ENCODE measurements at places on chromosomes 2 and 18.

- no peak for DNase-seq
Observed at GRCh38 chr2:19747310-19748072, 154.3 kb downstream of the TTC32 start.

- no peak for DNase-seq
Observed at GRCh38 chr2:26493566-26493965, 15.6 kb upstream of the OTOF start.

- no peak for DNase-seq
Observed at GRCh38 chr2:217156801-217157200, 296.9 kb upstream of the TNP1 start.

GRCh38 chr18:64127172-64127571 is 21.7 kb downstream of the LINC00305 start:
- no peak for DNase-seq

DNA sequence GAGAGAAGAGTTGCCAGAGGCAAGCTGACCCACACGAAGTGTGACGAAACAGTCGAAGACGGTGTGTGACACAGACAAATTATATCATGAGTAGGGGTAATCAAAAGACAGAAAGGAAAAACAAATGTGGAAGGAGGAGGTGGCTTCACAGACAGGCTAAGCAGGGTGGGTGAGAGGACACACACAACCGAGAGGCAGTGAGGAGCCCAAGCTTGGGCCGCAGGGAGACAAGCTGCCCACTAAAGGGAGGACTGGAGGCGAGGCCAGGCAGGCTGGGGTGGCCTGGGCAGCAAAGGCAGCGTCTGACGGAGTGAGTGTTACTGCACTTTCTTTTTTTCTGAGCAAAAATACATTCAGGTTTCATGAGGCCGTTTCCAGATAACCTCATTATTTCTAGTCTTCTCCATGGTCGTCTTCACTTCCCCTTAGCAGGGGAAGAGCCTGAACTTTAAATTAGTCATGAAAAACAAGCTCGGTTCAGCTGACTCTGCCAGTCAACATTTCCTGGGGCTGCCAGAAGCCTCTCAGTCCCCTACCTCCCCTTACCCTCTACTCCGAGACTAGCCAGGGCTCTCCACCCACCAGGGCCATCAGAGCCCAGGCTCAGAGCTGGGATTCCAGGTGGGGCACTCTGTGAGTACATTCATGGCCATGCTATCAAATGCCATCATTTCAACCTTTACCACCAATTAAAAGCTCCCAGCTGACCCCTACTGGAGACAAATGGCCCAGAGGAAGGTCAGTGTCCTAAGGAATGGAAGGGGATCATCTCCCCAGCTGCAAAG is 13.8 kb upstream of the ZFP36L2 start:
- DNase-seq: no peak

GRCh38 chr2:63122921-63123320 is 72.3 kb downstream of the OTX1 start:
- DNase-seq: no peak

- DNase-seq: peak; percentile 2
Observed at GRCh38 chr18:50051288-50051687, 143.7 kb downstream of the MYO5B start.

DNA sequence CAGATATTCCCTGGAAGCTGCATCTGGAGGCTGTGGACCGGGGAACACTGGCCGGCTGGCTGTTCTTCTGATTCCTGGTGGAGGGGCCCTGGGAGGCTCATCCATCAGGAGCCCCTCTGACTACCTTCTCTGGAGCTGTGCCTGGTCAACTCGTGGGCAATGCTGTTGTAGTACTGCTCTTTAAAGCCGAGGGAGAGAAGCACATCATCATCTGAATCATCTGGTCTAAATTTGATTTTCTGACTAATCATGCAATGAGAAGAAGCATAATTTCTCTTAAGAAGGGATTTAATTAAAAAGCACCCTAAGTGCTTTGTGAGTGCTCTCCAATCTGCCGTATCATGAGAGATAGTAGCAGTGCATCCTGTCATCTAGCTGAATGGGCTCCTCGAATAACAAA is 229.5 kb downstream of the FHOD3 start:
- DNase-seq: no peak

- no peak for DNase-seq
Observed at GRCh38 chr2:232888839-232889529, 18.9 kb downstream of the SNORC start.

DNA sequence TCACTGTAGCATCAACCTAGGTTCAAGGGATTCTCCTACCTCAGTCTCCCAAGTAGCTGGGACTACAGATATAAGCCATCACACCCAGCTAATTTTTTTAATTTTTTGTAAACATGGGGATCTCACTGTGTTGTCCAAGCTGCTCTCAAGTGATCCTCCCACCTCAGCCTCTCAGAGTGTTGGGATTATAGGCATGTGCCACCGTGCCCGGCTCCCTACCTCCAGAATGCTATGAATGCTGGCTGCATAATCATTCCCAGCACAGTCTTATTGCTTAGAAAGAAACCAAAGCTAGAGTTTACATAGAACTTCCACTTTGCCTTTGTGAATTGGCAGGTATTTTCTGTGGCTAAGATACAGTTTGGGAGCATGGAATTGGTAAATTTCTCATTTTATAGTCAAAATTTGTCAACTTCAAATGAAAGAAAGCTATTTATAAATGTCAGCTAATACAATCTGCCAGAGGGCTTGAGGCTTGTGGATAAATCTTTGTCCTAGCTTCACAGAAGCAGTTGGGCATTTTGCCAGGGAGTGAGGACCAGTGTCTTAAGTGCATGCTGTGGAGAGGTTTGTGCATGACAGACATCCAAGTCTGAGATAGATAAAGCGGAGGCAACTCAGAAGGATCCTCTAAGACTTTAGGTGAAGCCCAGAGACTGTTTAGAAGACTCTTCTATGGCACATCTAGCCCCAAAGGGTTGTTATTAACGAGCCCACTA is 175.4 kb downstream of the ANTXR1 start:
- no peak for DNase-seq

DNA sequence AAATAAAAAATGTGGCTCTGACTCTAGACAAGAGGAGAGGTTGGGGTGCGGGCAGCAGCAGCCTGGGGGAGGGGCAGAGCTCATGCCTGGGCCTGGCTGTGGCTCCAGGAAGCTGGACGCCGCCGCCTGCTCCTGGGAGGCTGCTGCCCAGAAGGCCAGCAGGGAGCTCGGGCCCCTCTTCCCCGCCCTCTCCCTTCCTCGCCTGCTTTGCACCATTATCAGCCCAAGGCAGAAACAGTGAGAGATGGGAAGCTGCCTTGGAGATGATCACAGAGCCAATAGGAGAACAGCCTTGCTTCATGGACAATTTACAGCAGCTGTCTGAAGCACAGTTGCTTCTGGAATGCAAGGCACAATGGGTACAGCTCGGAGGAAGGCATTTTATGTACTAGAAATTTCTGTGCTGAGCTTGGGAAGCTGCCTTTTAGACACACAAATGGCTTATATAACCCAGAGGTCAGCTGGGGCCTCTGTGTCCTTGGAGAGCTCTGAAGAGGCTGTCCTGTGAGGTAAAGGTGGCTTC is 55.3 kb upstream of the AFF3 start:
- no peak for DNase-seq

DNA sequence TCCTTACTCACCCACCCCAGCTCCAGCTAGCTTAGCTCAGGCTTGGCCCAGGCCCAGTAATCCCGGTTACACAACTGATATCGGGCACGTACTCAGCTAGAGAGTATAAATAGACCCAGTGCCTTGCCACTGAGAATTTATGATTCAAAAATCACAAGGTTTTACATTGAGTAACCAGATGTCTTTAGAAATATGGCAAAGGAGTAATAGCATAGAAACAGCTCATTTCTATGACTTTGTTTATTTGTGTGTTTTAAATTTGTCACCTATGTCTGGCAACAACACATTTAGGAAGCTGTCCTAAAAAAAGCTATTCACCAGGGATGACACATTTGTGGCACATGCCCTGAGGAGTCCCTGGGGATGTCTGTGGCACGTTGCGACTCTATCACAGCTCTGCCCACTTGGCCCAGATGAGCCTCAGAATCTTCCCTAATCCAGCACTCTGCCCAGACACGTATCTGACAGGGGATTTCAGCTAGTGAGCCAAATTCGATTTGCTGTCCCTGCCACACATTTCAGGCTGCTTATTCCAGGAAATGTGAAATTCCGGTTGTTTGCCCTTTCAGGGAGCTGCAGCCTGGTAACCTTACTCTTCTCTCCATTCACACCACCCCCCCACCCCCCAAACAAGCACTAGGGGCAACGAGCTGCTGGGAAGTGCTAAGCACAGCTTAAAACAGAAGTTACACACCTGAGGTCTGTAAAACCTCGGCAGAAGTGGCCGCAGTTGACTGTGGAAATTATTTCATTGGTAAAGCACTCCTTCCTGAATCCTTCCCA is 85.4 kb upstream of the ZCCHC2 start:
- DNase-seq: peak; percentile 48

- no peak for DNase-seq
Observed at GRCh38 chr18:9708434-9709303, 568 bp downstream of the RAB31 start.

DNA sequence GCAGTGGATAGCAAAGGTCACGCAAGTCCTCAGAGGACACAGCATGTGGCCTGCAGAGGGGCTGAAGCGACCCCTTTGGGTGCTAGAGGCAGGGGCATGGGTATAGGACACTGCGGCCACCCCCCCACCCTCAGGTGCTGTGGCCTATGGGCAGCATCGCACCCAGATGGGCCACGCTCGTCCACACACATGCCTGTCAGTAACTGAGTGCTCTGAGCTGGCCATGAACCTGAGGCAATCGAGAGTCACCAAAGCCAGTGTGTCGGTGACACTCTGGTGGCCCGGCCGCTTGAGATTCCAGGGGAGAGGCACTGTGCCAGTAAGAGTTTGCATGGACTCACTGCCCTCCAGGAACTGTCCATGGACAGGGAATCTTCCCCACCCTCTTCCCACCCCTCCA is 22.7 kb upstream of the PTPN2 start:
- no peak for DNase-seq

- DNase-seq: no peak
Observed at GRCh38 chr2:205477016-205477705, 205.1 kb upstream of the NRP2 start.

DNA sequence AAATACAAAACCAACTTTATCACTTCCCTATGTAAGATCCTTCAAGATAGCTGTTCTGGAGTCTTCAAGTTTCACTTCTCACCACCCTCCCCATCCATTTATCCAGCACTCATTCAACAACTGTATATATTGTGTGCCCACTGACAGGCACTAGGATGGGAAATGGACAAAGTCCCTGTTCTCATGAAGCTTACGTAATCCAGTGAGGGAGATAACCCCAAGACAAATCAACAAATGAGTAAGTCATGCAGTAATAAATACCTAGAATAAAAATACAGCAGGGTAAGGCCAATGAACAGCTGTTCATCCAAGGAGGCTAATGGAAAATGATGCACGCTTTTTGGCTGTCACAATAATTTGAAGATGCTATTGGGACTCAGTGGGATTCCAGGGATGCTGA is 133.8 kb downstream of the MEMO1 start:
- no peak for DNase-seq

DNA sequence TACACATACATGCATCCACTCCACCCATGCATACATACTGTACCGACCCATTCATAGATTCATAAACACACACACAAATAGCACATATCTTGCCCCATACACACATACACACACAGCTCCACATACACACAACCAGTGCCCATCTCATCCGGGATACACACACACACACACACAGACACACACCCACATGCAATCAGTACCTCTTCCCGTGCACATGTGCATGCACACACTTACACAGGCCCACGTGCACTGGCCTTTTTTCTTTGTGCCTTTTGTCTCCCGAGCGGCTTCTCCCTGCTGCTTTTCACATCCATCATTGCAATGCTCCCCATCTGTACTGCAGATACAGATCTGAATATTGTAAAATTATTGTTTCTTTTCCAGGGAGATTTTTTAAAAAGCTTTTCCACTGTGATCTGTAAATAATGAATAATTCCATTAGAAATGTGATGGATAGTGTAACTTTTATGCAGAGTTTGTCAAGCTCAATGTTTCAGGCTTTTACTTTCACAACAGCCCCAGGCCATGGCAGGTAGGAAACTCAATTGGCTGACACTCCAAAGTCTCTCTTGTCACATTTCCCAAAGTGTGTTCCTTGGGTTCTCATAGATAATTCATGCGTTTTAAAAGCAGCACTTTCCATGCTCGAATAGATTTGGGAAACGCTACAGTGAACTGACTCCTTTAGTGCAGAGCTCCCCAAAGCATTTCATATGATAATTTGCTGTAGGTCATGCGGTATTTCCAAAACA is 393.5 kb downstream of the CTNNA2 start:
- no peak for DNase-seq

DNA sequence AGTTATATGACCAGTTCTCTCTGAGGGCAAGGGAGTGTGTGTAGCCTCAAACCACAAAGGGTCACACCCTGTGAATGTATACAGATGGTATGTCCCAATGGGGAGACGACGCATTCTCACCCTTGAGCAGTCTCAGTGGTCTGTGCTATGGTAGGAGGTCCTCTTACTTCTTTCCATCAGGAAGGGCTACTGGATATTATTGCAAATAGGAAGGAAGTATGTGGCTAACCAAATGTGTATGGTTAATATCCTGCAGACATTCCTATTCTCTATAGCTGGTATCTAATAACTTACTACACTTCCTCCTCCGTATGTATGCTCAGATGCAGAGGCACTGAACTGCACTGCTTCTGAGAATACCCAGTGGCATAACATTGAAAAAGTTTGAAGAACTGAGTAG is 306.7 kb upstream of the CCDC68 start:
- no peak for DNase-seq

DNA sequence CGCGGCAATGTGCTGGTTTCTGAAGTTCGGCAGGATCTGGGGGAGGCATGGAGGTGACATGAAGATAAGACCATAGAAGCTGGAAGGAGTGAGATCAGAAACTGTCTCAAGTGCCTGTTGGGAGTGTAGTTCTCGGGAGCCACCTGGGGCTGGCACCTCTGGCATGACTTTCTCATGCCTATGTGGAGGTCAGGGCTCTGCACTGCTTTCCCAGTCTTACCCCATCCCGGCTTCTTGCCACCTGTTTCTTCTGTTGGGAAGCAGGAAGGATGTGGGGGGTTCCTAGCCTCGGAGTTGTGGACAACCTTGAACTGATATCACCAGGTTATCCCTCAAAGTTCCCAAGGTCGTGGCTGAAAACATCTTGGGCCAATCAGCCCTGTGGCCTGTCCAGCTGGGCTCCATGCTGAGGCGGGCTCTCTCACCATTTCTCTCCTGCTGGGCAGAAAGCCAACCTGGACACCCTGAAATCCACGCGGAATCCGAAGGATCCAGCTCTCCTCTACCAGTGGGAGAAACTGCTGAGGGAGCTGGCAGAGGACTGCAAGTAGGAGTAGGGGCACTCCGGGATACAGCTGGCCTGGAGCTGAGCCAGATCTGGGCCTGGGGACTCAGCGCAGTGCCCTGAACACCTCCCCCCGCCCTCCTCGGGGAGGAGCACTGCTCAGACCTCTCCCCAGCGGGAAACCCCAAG is 42.5 kb downstream of the FER1L5 start:
- DNase-seq: no peak

GRCh38 chr18:35478520-35479435 is 19.0 kb downstream of the INO80C start:
- DNase-seq: peak; percentile 75

GRCh38 chr2:134023854-134024253 is 230.0 kb upstream of the MGAT5 start:
- DNase-seq: no peak
